Stimulated activated CD4-positive, alpha-beta T cell treated with anti-CD3 and anti-CD28 coated beads, Interleukin-12 subunit alpha, Interleukin-12 subunit beta, amount 100 ng/mL, for 4 hours (primary cell): ENCODE measurements at places on chromosomes 5 and 9.

- DNase-seq, result no peak
These were observed 14.6 kb upstream of the CFAP95 start for GRCh38 chr9:69805962-69806515.

GRCh38 chr5:68287976-68288706 lies 72.6 kb downstream of the PIK3R1 start:
- peak; percentile 29 for DNase-seq

GRCh38 chr9:110371411-110372007 lies 33.8 kb upstream of the TXNDC8 start:
- no peak for DNase-seq

DNA sequence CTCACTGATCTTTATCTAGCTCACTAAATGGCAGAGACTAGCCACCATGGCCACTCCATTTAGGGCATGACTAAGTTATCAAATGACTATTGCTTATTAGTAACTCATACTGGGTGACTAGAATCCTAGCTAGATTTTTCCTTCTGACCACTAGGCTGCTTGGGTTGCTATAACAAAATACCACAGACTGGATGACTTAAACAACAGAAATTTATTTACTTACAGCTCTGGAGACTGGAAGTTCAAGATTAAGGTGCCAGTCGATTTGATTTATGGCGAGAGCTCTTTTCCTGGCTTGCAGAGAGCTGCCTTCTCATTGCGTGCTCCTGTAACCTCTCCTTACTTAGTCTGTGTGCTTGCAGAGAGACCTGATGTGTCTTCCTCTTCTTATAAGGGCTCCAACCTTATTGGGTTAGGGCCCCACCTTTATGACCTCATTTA lies 55.0 kb upstream of the APC start:
- DNase-seq, result no peak

- no peak for DNase-seq
These were observed 615 bp downstream of the PSMD5 start for GRCh38 chr9:120841930-120842684.

DNA sequence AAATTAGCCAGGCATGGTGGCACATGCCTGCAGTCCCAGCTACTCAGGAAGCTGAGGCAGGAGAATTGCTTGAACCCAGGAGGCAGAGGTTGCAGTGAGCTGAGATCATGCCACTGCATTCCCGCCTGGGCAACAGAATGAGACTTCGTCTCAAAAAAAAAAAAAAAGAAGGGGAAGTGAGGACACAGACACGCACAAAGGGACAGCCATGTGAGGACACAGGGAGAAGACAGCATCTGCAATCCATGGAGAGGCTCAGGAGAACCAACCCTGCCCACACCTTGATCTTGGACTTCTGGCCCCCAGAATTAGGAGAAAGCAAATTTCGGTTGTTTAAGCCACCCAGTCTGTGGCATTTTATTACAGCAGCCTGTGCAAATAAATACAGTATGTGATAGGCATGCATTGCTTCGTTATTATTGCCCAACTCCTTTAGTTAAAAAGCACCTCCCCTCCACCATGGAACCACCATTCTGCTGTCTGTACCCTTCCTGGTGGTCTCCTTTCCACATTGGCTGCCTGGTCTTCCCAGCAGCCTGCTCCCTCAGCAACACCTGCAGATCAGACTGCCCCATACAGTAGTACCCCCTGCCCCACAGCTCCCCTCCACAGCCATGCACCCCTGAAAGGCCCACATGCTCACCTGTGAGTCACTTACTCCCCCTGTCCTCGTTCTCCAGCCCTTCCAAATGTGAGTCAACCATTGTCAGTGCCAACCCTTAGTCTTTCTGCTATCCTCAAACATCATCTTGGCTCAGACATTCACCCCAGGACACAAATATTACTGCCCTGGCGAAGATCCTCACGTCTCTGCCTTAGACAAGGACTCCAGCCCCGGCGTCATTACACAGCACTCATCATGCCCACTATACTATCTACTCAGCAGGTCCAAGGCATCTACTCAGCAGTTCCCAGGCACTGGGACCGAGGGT lies 128.8 kb downstream of the ROR2 start:
- DNase-seq, result no peak

- no peak for DNase-seq
These were observed 112.8 kb downstream of the ARHGAP26 start for GRCh38 chr5:142883025-142883424.
